ENCODE measurements at places on chromosomes 2 and 18. TPM values are rescaled to one million over a fixed set of nuclear protein-coding genes. Genes with fewer than 3 reads are reported as not detected.

- no peaks in the 10 kb centered on the region for H3K27me3 ChIP-seq
- H3K27ac ChIP-seq, result peak overlapping the region; percentile 98
- H3K4me1 ChIP-seq, result peaks cover 24% of the 10 kb centered on the region
- H3K4me3 ChIP-seq, result peak overlapping the region; percentile 96
- no peak for DNase-seq
Measured at GRCh38 chr2:208266553-208266893, 468 bp downstream of the PIKFYVE start.

The GCG gene
- total RNA-seq, result not detected

DNA sequence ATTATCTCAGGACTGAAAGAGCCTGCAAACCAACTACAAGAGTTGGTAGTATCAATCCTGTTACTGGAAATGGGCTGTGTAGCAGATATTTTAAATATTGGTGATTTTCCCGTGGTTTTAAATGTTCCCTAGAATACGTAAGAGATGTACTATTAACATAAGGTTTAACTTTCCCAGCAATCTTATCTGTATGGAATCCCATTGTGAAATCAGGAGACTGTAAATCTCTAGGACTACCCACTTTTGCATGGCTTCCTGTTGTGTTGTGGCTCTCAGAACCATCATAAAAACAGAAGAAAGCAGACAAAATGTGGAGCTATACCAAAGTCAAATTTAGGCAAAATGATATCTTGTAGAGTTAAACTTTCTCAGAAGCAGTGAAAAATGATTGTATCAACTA, 641.5 kb upstream of the SETBP1 start:
- no peaks in the 10 kb centered on the region for H3K4me1 ChIP-seq
- no peak overlapping the region for H3K27ac ChIP-seq
- H3K4me3 ChIP-seq, result no peak overlapping the region
- no peak for DNase-seq

The MALL gene
- 25.3 TPM for total RNA-seq

The SMPD4 gene
- total RNA-seq, result 46.3 TPM

The ALLC gene
- total RNA-seq, result not detected

DNA sequence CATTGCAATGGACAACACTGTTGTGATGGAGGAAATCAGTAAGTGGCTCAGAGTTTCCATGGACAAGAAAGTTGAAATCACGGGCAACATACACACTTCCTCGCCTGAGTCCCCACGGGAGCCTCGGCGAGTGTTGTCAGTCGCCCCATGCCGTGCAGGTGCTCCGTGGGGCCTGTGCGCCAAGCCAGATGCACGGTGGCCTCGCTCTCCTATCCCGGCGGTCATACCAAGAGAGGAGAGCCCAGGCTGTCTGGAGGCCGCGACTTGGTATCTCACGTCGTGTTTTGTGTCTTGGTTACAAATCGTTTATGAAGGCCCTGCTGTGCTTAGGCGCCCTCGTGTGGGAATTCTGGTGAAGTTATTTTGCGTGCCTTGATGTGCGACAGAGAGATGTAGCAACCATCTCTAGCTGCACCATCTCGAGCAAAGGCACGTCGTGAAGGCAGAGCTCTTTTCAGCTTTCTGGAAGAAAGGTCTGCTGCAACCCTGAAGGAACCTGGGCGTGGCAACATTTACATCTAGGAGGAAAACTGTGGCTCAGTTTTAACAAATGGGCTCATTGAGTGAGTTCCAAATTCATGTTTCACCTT, 21.8 kb downstream of the ATG4B start:
- H3K27me3 ChIP-seq, result no peaks in the 10 kb centered on the region
- DNase-seq, result no peak
- no peak overlapping the region for H3K4me3 ChIP-seq
- no peaks in the 10 kb centered on the region for H3K4me1 ChIP-seq
- no peak overlapping the region for H3K27ac ChIP-seq

DNA sequence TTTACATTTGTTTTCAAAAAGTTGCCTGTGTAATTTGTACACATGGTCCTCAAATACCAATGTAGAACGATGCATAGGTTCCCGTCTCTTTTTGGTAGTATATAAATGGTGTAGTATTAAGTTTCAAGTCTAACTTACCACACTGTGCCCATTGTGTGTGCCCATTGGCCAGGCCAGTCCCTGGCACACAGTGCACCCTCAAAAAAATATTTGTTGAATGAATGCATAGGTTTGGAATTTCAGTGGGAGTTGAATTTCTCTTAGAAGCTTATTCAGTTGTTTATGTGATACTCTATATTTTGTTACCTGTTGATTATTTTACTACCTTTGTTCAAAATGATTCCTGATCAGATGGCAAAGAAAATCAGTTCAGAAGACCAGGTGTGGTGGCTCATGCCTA, 30.1 kb downstream of the IDH1 start:
- DNase-seq, result no peak
- no peaks in the 10 kb centered on the region for H3K36me3 ChIP-seq
- H3K4me1 ChIP-seq, result no peaks in the 10 kb centered on the region

GRCh38 chr2:144481666-144482065, 38.3 kb downstream of the ZEB2 start:
- no peaks in the 10 kb centered on the region for H3K36me3 ChIP-seq
- no peak for DNase-seq
- H3K27ac ChIP-seq, result no peak overlapping the region
- H3K4me3 ChIP-seq, result no peak overlapping the region

DNA sequence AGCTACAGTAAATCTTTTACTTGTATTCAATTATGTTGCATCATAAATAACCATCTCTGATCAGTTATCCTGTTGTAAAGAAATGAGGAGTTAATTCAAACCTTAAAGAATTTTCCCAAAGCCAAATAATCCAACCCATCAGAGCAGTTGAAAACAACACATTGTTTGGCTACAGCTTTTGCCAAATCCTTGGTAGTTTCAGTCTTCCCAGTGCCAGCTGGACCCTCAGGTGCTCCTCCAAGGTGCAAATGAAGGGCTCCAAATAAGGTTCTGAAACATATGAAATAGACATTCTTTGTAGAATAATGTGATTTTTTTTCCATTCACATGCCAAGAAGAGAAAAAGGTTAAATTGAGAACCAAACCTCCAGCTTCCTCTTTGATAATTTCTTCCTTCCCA, 158.7 kb downstream of the DNAH7 start:
- DNase-seq, result no peak
- H3K27ac ChIP-seq, result no peak overlapping the region
- H3K27me3 ChIP-seq, result no peaks in the 10 kb centered on the region
- H3K36me3 ChIP-seq, result no peaks in the 10 kb centered on the region

The SKA1 gene
- not detected for total RNA-seq

GRCh38 chr2:168592181-168592831, 136.2 kb downstream of the CERS6 start:
- H3K4me1 ChIP-seq, result no peaks in the 10 kb centered on the region
- H3K27ac ChIP-seq, result no peak overlapping the region
- no peak overlapping the region for H3K4me3 ChIP-seq
- no peaks in the 10 kb centered on the region for H3K36me3 ChIP-seq
- no peak for DNase-seq

DNA sequence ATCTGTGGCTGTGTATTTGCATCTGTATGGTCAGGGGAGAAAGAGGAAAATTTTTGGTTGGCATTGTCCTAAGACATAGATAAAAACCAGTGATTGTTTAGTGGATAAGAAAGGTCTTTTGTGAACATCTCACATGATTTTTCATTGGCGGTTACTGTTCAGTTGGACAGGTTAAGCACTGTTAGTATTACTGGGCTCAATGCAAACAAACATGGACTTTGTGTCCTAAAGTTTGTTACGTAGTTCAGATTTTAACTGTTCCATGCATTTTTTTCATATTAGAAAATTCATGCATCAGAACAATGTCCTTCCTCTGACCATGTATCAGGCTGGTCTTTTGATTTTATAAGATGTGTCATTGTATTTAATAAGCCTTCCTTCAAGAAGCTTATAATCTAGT, 368.0 kb downstream of the MEIS1 start:
- no peak for DNase-seq
- no peaks in the 10 kb centered on the region for H3K36me3 ChIP-seq
- no peaks in the 10 kb centered on the region for H3K27me3 ChIP-seq
- H3K27ac ChIP-seq, result no peak overlapping the region

GRCh38 chr2:173792166-173792565, 173.0 kb downstream of the SP3 start:
- no peaks in the 10 kb centered on the region for H3K36me3 ChIP-seq
- no peak overlapping the region for H3K4me3 ChIP-seq
- H3K4me1 ChIP-seq, result no peaks in the 10 kb centered on the region
- DNase-seq, result no peak

DNA sequence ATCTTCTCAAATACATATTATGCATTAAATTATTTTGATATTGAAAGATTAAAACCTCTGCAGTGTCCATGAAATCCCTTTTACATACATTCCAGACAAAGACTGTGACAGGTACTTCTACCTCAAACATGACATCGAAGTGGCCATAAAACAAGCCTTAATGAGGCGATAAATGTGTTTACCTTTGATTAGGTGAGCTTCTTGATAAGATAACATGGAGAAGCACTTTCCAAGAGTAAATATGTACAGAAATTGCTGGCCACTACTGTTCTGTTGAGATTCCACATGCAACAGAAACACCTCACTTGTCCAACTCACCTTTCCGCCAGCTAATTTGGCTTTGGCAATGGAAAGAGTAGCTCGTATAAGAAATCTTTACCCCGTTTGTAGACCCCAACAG, 55.2 kb downstream of the ZEB2 start:
- no peak overlapping the region for H3K27ac ChIP-seq
- H3K4me3 ChIP-seq, result no peak overlapping the region
- no peaks in the 10 kb centered on the region for H3K27me3 ChIP-seq
- no peaks in the 10 kb centered on the region for H3K36me3 ChIP-seq
- DNase-seq, result no peak

- H3K27me3 ChIP-seq, result no peaks in the 10 kb centered on the region
- no peak overlapping the region for H3K4me3 ChIP-seq
- H3K4me1 ChIP-seq, result no peaks in the 10 kb centered on the region
- H3K36me3 ChIP-seq, result no peaks in the 10 kb centered on the region
Measured at GRCh38 chr2:69958480-69958879, 3.0 kb downstream of the ASPRV1 start.

DNA sequence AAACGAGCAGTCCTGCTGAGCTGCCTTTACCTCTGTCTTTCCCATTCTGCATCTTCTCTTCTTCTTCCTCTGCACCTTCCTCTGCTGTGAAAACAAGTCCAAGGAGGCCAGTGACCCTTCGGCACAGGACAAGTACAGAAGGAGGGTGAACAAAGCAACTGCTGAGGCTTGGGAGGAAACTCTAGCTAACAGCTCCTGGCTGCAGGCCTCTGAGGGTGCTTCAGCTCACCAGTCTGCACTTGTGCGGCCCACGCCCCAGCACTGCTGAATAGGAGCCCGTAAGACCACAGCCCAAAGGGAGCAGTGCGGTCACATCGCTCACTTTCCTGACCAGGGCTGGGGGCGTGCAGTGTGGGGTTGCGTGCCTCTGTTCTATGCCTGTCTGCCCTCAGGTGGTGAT, 42.1 kb upstream of the DNMT3A start:
- no peak overlapping the region for H3K27ac ChIP-seq
- no peak for DNase-seq
- no peaks in the 10 kb centered on the region for H3K27me3 ChIP-seq
- H3K36me3 ChIP-seq, result no peaks in the 10 kb centered on the region

The UGT1A9 gene
- not detected for total RNA-seq

The ABCG5 gene
- total RNA-seq, result not detected

DNA sequence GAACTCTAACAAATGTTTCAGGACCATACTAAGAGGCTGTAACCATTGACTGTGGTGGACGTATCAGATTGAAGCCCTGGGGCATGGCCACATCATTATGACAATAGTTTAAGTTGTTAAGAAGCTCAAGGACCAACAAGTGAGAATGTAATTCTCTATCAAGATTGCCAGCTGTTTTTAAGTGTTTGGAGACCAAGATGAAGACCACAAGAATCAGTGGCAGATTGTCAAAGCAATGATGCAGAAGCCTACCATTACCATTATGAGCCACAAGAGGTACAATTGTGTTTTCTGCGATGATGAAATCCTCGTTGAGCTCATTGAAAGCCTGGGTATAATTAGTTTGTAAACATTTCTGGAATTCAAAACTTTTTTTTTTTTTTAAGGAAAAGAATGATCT, 261.1 kb upstream of the ZEB2 start:
- H3K4me1 ChIP-seq, result no peaks in the 10 kb centered on the region
- no peaks in the 10 kb centered on the region for H3K27me3 ChIP-seq
- no peak for DNase-seq
- no peak overlapping the region for H3K4me3 ChIP-seq
- no peaks in the 10 kb centered on the region for H3K36me3 ChIP-seq

GRCh38 chr2:127683757-127684156, 8.4 kb upstream of the LIMS2 start:
- no peak overlapping the region for H3K4me3 ChIP-seq
- DNase-seq, result no peak
- peaks cover 11% of the 10 kb centered on the region for H3K4me1 ChIP-seq
- no peaks in the 10 kb centered on the region for H3K36me3 ChIP-seq
- no peaks in the 10 kb centered on the region for H3K27me3 ChIP-seq
